Activated naive CD4-positive, alpha-beta T cell treated with Interleukin-2 at 50 U/mL for 16 hours (primary cell): ENCODE measurements at places on chromosomes 7 and 10.

DNA sequence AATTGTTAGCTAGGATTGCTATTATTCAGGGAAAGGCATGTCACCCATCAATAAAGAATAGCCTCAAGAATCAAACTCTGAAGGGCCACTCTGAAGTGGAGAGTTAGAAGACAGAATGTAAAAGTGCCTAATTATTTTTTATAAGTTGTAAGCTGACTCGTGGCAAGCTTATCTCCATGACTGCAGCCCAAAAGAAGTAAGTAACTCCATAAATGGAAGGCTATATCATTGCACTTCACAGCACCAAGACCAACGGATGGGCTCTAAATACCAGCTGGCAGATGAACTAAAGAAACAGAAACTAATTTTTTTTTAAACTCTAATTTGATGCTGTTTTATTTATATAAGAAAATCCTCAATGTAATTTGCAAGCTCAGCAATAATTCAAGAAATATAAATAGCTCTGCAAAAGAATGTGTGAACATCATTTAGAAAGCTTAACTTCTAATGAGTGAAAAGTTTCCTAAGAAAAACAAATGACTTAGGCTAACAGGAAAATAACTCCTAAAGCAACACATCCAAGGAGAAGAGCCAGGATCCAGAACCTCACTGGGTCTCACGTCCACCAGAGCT lies 165.5 kb downstream of the SNX13 start:
- no peak for DNase-seq

- DNase-seq, result no peak
Observed at GRCh38 chr10:108465871-108466641, 1301.5 kb upstream of the SORCS1 start.

- no peak for DNase-seq
Observed at GRCh38 chr7:157426463-157427301, 89.9 kb downstream of the DNAJB6 start.

- no peak for DNase-seq
Observed at GRCh38 chr7:39349452-39350123, 216.6 kb upstream of the YAE1 start.

GRCh38 chr10:61325223-61325960 lies 127.8 kb downstream of the TMEM26 start:
- DNase-seq, result no peak

- DNase-seq, result no peak
Observed at GRCh38 chr10:35396560-35397434, 60.5 kb downstream of the CCNY start.
